Activated B cell treated with CpG ODN at 0.5 μM for 24 hours (primary cell): ENCODE measurements at places on chromosomes 3 and 15. TPM values are rescaled to one million over a fixed set of nuclear protein-coding genes. Genes with fewer than 3 reads are reported as not detected.

The CHRFAM7A gene
- 0.95 TPM in 1 of 2 replicates, not detected in the other for total RNA-seq

DNA sequence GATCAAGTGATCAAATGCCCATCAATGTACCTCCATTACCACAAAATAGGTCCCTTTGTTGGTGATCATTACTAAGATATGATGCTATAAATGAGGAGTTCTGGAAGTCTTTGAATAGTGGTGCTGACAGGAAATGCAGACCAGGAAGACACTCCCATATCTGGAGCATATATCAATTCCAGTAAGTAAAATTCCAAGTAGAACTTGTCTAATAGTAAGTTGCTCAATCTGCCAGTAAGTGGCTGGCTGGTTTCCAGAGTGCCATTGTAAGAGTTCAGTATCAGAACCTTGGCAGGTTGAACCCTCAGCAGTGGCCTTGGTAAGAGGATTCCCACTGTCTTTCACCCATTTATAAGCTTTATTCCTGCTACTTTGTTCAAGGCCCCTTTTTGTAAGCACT is 379.9 kb upstream of the RBMS3 start:
- no peak for DNase-seq
- H3K36me3 ChIP-seq, result no peaks in the 10 kb centered on the region
- H3K4me3 ChIP-seq, result no peak overlapping the region
- H3K27me3 ChIP-seq, result no peaks in the 10 kb centered on the region

The SLC24A5 gene
- not detected in 2 replicates for total RNA-seq

- H3K36me3 ChIP-seq, result peaks cover 48% of the 10 kb centered on the region
- no peaks in the 10 kb centered on the region for H3K27me3 ChIP-seq
- H3K4me3 ChIP-seq, result no peak overlapping the region
- no peak for DNase-seq
Observed at GRCh38 chr3:9782770-9783169, 9.5 kb downstream of the TADA3 start.

DNA sequence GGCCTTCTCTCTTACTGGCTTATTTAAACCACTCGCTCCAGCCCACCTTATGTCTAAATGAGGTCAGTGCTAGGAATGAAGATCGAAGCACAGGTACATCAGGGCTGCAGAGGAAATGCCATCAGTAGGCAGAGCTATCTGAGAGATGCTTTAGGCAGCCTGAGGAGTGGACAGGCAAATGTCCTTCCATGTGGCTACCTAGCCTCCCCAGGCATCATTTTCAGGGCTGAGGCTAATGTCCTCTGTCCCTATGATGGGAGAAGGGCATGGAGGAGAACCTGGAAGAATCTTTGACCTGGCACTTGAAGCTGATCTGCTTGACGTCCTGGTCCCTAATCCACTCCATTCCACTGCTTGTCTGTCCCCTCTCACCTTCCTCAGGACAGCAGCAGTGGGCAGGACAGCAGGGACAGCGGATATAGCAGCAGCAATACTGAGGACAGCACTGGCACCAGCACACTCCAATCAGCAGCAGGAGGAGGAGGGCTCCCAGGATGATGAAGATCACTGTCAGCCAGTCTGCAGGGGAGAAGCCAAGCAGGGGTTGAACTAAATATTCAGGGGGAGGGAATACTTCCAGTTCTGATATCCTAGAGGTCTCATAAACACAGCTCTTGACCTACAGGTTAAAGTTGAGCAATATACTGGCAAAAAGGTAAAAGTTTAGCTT is 21.0 kb downstream of the ILDR1 start:
- H3K36me3 ChIP-seq, result no peaks in the 10 kb centered on the region
- H3K27me3 ChIP-seq, result no peaks in the 10 kb centered on the region
- H3K4me3 ChIP-seq, result no peak overlapping the region
- peaks cover 98% of the 10 kb centered on the region for H3K4me1 ChIP-seq
- peak overlapping the region; percentile 9 for H3K27ac ChIP-seq
- no peak for DNase-seq

DNA sequence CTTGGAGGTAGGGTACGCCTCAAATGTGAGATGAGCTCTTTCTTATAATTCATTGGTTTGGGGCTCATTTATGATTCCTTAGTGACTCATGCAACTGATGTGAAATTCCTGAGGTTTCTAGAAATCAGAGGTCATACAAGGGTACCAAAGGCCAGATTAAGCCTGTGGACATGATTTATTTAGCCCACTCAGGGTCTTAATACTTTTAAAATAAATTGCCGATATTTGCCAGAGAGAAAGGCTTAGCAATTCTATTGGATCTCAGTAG is 289.0 kb downstream of the NEK10 start:
- no peaks in the 10 kb centered on the region for H3K27me3 ChIP-seq
- no peaks in the 10 kb centered on the region for H3K36me3 ChIP-seq
- DNase-seq, result no peak

DNA sequence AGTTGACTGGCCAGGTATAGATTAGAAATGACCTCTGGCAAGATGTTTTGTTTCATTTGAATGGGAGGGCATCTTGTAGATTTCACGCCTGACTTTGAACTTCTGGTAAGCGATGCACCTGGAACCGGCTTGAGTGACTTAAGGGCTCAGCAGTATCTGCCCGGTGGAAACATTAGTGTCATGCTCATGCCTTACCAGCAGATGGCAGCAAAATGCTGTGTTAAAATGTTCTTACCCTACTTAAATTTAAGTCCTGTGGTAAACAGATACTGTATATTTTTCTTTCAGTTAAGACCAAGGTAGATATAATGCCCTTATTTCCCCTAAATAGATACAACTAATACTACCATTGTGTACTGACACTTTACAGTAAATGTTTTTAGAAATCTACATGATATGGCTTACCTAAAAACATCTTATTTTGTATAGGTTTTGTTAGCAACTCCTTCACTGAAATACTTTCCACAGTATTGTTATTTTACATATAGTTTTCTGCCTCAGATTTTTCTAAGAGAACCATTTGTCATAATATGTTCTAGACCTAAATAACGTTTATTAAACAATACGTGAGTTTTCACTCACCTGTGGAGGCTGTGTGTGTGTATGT is 25.5 kb downstream of the ASB7 start:
- H3K4me3 ChIP-seq, result no peak overlapping the region
- H3K36me3 ChIP-seq, result peaks cover 44% of the 10 kb centered on the region
- no peak overlapping the region for H3K27ac ChIP-seq
- no peak for DNase-seq

GRCh38 chr3:160355826-160356225 is 43.2 kb downstream of the IFT80 start:
- DNase-seq, result no peak
- H3K27me3 ChIP-seq, result no peaks in the 10 kb centered on the region
- H3K4me1 ChIP-seq, result no peaks in the 10 kb centered on the region
- peaks cover 39% of the 10 kb centered on the region for H3K36me3 ChIP-seq

The PAQR5 gene
- total RNA-seq, result not detected in 2 replicates

The CATSPER2 gene
- 12.9 and 13.8 TPM in 2 replicates for total RNA-seq

- H3K27me3 ChIP-seq, result peaks cover 36% of the 10 kb centered on the region
- no peak for DNase-seq
- no peak overlapping the region for H3K27ac ChIP-seq
- H3K4me3 ChIP-seq, result no peak overlapping the region
Observed at GRCh38 chr3:57160765-57161538, 4.2 kb downstream of the IL17RD start.

DNA sequence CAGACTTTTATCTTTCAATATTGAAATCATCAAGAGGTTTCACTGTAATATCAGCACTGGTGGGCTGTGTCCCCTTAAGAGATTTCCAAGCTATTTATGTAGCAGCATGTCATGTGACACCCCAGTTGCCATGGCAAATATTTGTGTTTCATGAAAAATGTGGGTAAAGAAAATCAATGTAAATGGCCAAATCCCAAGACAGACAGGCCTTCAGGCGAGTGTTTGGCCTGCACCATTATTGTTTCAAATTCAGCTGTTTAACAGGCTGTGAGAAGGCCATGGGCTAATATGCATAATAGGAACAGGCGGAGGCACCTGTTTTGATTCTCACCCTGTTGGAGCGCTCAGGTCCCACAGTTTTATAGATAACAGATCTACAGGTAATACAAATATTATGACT is 104.2 kb downstream of the IQCH start:
- no peaks in the 10 kb centered on the region for H3K27me3 ChIP-seq
- H3K27ac ChIP-seq, result no peak overlapping the region
- no peak overlapping the region for H3K4me3 ChIP-seq
- no peak for DNase-seq
- no peaks in the 10 kb centered on the region for H3K36me3 ChIP-seq

The GUCA1C gene
- total RNA-seq, result not detected in 2 replicates

The ATP13A4 gene
- 3.4 TPM in 2 replicates for total RNA-seq

The TMCO5A gene
- total RNA-seq, result not detected in 2 replicates

DNA sequence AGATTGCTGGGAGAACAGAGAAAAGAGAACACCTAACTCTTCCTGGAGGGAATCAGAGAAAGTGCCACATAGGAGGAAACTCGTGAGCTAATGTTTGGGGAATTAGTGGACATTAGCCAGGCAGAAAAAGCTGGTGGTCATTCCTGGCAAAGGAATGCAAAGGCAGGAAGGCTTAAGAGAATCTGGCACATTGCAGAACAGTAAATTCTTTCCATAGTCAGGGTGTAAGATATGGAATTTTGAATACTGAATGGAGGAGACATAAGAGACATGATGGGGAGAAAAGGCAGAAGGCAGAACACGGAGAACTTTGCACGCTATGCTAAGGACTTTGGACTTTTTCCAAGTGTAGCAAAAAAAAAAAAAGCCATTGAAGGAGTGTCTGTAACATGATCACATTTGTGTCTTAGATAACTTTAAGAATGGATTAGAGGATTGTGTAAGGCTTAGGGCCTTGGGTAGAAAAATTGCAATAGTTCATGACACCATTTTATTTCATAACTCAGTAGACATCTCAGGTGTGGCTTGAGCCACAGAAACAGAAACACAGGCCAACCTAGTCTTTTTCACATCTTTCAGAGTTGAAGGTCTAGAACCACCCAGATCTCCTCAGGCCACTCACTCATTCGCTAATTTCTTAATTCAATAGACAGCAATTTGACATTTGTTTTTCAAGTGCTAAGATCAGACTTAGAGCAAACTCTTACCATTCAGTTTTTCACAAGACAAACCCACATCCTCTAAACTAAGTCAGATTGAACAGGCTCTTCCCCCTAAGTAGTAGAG is 31.2 kb upstream of the CCDC80 start:
- no peak overlapping the region for H3K27ac ChIP-seq
- no peak overlapping the region for H3K4me3 ChIP-seq
- peaks cover 8% of the 10 kb centered on the region for H3K27me3 ChIP-seq
- no peak for DNase-seq
- peaks cover 19% of the 10 kb centered on the region for H3K4me1 ChIP-seq

The ADAMTSL3 gene
- not detected in 2 replicates for total RNA-seq

- DNase-seq, result no peak
- no peaks in the 10 kb centered on the region for H3K4me1 ChIP-seq
- no peaks in the 10 kb centered on the region for H3K27me3 ChIP-seq
Observed at GRCh38 chr15:52093539-52094510, 18.8 kb downstream of the BCL2L10 start.

GRCh38 chr15:59322056-59322759 is 50.5 kb downstream of the MYO1E start:
- peaks cover 7% of the 10 kb centered on the region for H3K36me3 ChIP-seq
- H3K27ac ChIP-seq, result peak overlapping the region; percentile 56
- no peak overlapping the region for H3K4me3 ChIP-seq
- H3K27me3 ChIP-seq, result no peaks in the 10 kb centered on the region

- no peak for DNase-seq
- no peak overlapping the region for H3K4me3 ChIP-seq
- H3K27ac ChIP-seq, result no peak overlapping the region
- H3K4me1 ChIP-seq, result no peaks in the 10 kb centered on the region
- no peaks in the 10 kb centered on the region for H3K36me3 ChIP-seq
Observed at GRCh38 chr15:23734862-23735261, 47.8 kb upstream of the NDN start.
